ENCODE measurements at places on chromosomes 5 and 9. TPM values are rescaled to one million over a fixed set of nuclear protein-coding genes. Genes with fewer than 3 reads are reported as not detected.

DBH gene
- not detected for total RNA-seq

SLCO6A1 gene
- not detected for total RNA-seq

FAM163B gene
- not detected for total RNA-seq

TAF7 gene
- 74.4 TPM for total RNA-seq

KLHL3 gene
- total RNA-seq, result 0.18 TPM

PCDHA1 gene
- total RNA-seq, result 0.20 TPM

HAPLN1 gene
- total RNA-seq, result not detected

MSMP gene
- 0.31 TPM for total RNA-seq

GABBR2 gene
- total RNA-seq, result 0.08 TPM

PDE6A gene
- 0.17 TPM for total RNA-seq

C1QTNF2 gene
- not detected for total RNA-seq

TAF11L5 gene
- total RNA-seq, result not detected

FOXI1 gene
- not detected for total RNA-seq

PRELID2 gene
- 8.4 TPM for total RNA-seq
